ENCODE measurements at places on chromosomes 16 and 17.

DNA sequence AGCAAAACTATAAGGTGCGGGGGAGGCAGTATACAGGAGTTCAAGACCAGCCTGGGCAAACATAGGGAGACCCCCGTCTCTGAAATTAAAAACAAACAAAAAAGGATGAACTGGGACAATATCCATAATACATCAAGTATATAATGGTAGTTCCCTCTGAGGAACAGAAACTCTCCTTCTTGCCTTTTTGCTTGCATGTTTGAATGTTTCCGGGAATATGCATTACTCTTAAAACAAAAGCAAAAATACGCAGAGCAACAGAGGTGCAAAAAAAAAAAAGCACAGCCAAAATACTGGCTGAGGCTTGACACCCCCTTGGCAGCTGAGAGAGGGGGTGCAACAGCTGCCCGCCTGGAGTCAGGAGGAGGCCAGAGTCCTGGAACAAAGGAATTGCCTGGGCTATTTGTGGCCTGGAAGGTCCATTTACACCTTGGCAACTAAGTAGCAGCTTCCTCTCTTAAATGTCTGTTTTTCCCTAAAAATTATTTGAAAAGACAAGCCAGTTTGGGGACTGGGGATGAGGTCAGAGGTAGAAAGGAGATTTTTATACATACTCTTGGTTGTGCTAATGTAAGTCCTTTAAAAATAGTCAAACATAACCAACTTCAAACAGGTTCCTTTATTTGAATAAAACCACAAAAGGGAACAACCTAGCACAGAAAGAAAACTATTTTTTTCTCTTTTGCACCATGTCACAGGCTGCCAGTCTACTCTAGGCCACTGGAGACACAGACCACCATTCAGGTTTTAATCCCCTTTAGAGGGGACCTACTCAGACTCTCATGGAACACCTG is 19.5 kb downstream of the USP7 start:
- no peak for DNase-seq

DNA sequence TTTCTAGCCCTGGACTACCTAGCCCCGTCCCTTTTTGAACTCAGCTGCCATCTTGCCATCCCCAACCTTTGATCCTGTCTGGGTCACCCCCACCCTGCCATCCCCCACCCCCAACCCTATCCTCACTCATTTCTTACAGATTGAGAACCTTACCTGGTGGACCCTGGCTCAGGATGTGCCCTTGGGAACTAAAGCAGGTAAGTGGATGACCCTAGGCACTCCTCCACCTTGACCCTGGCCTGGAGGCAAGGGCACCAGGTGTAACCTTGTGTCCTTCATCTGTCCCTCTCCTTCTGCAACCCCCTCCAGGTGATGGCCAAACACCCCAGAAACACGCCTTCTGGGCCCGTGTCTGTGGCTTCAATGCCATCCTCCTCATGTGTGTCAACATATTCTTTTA is 15.5 kb upstream of the FAM83G start:
- DNase-seq: peak; percentile 0

GRCh38 chr16:47358816-47359215 is 102.0 kb downstream of the ITFG1 start:
- no peak for DNase-seq

DNA sequence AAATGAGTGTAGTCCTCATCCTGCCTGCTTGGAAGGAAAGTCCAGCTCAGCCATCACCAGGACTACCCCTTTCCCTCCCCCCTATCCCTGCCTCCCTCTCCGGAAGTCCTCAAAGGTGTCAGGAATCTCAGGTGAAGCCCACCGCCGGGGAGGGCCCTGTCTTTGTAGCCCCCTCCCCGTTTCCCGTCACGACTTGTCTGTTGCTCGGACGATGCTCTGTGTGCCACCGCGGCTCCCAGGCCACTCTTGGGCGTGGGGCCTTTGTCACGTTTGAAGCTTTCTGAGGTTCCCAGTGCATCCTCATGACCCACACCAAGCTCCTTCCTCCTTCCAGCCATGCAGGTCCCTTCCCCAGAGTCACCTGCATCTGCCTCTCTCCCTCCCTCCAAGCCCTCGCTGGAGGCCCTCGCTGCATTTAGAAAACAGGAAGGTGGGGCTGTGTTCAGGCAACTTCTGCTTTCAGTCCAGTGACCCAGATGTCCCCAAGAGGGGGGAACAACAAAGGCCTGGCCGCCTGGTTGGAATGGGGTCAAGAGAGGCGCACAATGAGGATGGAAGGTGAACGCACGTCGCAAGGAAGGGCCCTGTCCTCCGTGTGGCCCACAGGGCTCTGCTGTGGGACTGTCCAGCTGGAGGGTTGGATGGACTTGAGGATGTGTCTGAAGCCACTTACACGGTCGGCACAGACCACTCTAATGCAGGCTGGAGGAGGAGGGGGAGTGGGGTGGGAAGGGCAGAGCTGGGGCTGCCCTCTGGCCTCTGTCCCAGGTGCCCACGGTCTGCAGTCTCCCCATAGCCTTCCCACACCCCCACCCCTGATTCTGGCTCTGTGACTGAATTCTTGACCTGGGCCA is 59.9 kb downstream of the OR1D5 start:
- peak; percentile 44 for DNase-seq

- DNase-seq: no peak
Measured at GRCh38 chr16:49997721-49998251, 27.2 kb upstream of the CNEP1R1 start.

All from left ventricle myocardium inferior (tissue), 1 donor.